ENCODE measurements at places on chromosomes 6 and 20.

DNA sequence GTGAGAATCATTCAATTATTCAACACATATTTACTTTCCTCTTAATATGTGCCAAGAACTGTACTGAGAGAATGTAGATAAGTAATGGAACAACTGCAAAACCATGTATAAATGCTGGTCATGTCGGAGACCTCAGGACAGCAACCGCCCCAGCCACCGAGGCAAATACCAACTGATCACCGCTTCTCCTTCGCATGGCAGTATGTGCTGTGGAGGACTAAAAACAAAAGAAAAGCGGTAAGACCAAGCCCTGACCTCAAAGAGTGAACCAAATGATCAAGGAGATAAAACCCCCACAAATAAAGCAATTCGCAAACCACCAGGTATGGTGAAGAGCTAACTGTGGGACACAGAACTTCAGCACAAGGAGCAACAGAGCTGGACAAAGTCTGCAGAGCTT lies 104.3 kb downstream of the TRERF1 start:
- no peak for DNase-seq

DNA sequence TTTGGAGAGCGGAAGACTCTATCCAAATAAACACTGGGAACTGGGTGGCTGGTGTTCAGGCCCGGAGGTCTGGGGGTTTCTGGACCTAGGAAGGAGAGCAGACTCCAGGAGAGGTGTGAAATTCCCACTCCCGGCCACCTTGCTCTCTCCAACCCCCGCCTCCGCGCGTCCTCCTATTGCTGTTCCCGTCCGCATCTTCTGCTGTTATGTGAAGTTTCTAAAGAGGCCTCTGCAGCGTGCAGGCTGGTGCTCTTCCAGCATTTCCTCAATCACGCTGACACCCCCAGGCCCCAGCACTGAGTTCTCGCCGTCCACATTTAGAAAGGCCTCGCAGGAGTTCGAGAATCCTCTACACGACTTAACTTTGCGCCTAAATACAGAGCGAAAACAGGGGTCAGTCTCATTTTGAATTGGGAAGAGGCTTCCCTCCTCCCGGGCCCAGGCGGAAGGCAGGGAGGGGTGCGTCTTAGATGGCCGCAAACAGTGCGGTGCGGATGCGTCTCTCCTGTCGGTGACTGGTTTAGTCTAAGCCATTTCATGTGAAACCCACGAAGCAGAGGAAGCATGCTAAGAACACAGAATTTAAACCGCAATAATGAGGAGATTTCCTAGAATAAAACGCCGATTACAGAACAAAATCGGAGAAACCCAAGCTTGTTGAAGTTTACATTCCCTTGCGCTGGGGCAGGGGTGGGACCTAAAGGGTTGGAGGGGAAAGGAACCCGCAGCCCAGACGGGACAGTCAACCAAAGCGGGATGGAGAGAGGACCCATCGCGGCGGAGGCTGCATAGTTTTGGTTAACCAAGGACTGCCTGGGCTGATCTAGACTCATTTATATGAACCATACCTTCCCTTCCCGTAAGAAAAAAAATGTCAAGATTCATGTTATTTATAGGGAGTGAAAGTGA lies 4.0 kb upstream of the FOXF2 start:
- DNase-seq, result peak; percentile 22

GRCh38 chr6:20178327-20178726 lies 33.9 kb downstream of the MBOAT1 start:
- DNase-seq, result no peak

DNA sequence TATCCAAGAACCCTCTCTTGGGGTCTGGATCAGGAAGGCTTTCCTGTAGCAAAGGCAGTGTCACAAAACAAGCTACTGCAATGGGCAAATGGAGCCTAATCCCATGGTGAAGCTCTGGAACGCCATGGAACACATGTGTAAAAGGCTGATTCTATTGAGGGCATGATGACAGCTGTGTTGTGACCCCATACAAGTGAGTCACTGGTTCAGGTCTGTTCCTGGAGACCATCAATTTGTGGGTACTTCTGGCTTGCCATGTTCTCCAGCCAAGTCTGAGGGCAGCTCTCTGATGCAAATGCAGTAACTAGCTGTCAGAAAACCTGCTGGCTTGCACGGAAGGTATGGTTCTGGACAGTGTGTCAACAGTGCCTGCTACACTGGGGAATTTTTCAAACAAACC lies 33.3 kb upstream of the ECHDC1 start:
- no peak for DNase-seq

- no peak for DNase-seq
Measured at GRCh38 chr6:137751768-137752560, 115.1 kb upstream of the TNFAIP3 start.

DNA sequence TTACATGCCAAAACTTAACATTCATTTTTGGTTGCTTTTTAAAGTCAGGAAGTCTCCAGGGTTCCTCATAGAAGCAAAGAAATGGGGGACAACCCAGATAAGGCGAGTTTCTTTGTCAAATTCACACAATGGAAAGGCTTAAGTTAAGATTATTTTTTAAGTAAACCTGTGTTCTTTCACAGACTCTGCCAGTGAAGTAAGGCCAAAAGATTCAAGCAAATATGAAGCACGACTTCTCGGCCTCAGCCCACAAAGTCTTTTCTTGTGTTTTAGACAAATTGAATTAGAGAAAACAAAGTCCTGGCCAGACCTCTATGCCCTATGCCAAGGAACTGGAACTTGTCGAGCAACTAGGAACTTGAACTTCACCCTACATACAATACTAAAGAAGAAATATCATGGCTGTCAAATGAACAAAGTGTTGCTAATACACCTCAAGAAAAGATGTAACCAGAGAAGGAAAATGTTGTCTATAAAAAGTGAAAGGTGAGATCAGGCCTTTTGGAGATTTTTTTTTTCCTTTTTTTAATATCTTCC lies 540.0 kb upstream of the JARID2 start:
- DNase-seq, result no peak

DNA sequence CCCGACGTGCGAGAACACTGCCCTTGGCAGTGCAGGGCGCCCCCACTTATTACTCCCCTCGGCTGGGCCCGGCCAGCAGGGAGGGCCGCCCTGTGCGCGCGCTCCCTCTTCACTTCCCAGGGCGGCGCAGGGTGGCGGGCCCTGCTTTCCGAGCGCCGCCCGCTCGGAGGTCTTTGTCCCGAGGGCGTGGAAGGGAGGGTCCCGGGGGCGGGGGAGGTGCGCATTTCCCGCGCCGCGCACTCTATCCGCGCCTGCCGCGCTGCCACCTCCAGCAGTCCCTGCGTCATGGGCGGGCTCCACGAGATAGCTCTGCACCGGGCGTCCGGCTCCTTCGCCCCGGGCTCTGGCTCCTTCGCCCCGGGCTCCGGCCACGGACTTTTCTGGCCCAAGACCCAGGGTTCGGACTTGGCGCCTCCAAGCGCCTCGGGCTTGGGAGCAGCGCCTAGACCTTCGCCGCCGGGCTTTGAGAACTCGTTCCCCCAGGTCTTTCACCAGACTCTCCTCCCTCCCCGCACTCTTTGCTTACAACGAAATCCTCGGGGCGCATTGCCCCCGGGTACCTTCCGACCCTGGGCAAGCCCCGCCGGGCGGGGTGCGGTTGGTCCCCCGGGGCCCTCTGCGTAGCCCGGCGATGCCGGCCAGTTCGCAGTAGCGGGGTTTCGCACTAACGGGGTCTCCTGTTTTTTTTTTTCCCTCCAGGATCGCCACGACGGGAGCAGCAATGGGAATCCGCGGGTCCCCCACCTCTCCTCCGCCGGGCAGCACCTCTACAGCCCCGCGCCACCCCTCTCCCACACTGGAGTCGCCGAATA lies 1.6 kb downstream of the TFAP2C start:
- peak; percentile 56 for DNase-seq

DNA sequence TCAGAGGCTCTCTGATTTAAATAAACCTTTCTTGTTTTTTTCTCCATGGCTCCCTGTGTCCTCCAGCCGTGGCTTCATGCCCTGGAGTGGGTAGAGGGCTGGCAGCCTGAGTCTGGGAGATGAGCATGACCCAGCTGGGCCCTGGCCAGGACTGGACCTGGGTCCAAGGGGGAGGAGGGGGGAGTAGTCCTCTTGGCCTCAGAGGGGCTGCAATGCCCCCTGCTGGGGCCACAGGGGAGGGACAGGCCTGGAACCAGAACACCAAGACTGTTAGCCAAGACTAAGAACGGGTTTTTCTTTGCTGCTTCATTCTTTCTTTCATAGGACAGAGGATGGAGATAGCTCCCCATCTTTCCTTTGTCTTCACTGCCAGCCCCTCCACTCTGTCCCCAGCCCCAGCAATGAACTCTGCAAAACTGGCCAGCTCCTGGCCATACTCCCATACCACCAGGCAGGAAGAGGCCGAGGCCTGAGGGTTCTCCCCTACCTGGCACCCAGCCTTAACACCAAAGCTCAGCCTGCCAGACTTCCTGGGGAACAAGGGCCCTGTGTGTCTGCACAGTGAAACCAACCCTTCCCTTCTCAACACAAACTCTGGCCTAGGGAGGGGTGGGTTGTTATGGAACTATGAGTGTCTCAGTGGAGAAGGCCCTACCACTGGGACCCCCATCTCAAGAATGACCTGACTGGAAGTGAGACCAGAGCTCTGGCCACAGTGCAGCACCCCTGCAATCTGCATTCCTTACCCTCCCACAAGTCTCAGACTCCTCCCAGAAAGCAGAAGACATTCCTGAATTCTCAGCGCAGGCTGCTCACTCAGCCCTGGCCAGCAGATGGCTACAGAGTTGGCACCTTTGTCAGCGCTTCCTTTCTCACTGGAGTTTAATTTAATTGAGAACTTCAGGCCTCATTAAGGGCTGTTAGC lies 11.0 kb downstream of the SLC29A1 start:
- peak; percentile 74 for DNase-seq

- DNase-seq, result no peak
Measured at GRCh38 chr6:30129265-30130178, 6.4 kb upstream of the TRIM40 start.

DNA sequence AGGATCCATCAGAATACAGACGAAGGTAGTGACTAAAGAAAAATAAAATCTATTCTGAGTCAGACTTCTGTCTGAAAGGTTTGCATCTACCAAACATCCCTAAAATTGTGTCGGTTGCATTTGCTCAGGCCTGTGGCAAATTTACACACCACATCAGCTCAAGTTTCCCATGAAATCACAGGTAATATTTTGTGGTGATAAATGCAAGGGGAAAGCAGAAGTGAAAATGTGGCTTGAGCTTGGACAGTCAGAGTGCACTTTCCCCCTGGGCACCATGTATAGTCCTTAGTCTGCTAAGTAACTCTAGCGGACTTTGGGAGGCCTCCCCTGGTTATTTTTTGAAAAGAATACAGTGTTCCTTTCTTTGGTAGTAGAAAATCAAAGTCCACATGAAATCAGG lies 159.1 kb downstream of the PKHD1 start:
- no peak for DNase-seq

DNA sequence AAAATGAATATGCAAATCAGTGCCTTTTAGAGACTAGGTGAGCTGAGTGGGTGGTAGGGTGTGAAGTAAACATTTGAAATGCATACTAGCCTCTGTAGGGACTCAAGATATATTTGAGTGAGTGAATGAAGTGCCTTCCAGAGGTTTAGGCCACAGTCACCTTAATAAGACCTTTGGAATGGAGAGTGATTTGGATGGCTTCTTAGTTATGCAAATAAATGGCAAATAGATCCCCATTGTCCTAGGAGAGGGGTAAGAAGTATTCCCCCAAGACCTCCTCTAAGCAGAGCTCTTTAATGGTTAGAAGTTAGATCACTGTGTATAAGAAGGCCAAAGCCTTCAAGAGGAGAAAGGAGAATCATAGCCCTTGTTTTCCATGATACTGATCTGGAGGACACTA lies 47.8 kb upstream of the IMPG1 start:
- DNase-seq, result no peak

GRCh38 chr6:138115877-138116660 lies 8.8 kb upstream of the PERP start:
- DNase-seq, result peak; percentile 60

GRCh38 chr6:24403501-24403824 lies 727 bp downstream of the MRS2 start:
- no peak for DNase-seq

DNA sequence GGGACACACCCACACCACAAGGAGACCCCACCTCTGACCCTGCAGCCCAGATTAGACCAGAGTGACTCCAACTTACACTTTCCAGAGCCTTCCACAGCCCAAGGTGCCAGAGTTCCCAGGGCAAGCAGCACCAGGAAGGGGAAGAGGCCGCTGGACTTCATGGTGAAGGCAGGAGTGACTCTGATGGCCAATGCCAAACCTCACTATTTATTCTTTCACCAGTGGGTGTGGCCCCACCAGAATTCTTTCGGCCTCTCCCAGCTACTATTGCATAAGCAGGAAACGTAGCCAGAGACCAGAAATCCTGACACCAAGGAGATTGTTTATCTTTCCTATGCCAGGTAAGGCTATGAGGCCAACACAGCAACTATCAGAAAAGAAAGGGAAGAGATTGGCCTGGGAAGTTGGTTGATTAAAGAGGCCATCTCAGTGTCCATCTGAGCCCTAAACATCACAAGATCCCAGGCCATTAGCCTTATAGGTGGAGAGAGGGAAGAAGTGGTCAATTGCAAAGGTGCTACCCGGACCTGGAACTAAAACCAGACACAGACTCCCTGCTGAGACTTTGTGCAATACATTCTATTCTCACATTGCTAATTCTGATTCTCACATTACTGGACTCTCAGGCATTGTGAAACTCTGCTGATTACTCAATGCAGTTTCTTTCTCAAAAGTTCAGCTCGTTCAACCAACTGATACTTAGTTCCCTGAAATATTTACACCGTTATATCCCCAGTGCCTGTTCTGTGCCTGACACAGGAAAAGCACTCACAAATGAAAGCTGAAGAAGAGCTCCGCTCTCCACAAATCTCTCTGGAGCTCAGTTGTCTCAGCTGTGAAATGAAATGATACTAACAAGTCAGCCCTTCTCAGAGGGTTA lies at the start of gene SLPI:
SLPI (minus strand) TSS at position 182 of the 880 bp plus-strand sequence; CDS start at position 161, 21 bp downstream.
- DNase-seq, result no peak

DNA sequence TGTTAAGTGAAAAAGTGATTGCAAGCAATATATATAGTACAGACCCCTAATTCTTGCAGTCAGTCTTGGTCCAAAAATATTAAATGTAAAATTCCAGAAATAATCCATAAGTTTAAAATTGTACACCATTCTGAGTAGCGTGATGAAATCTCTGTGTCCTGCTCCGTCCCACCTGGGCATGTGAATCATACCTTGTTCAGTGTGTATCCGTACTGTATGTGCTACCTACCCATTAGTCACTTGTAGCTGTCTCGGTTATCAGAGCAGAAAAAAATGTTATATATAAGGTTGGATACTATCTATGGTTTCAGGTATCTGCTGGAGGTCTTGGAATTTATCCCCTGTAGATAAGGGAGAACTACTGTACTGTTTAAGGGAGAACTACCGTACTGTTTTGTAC lies 16.3 kb downstream of the IRAK1BP1 start:
- DNase-seq, result no peak

DNA sequence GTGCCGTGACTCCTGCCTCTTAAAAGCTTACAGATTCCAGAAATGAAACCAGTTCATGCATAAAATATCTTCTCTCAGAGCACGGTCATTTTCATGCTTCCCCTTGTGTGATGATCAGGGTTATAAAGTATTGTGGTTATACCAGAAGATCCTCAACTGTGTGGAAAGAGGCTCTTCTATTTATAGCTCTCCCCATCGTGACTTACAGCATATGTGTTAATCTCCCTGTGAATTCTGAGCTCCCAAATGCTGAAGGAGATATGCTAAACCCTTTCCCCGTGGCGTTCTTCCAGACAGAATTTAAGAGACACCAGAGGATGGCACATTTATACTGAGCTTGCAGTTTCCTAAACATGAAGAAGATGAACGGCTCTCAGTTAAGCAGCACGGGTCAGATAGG lies 158.8 kb downstream of the CDH26 start:
- peak; percentile 80 for DNase-seq

- peak; percentile 70 for DNase-seq
Measured at GRCh38 chr6:85449818-85450759, at the start of gene NT5E. TSS of gene NT5E (plus strand) at chr6:85450083. CDS start at chr6:85450140, 57 bp downstream.

- DNase-seq, result no peak
Measured at GRCh38 chr6:123589973-123590372, 46.8 kb downstream of the TRDN start.

Measured in fibroblast of skin of right biceps (primary cell).